ENCODE measurements at places on chromosomes 1 and 21.

DNA sequence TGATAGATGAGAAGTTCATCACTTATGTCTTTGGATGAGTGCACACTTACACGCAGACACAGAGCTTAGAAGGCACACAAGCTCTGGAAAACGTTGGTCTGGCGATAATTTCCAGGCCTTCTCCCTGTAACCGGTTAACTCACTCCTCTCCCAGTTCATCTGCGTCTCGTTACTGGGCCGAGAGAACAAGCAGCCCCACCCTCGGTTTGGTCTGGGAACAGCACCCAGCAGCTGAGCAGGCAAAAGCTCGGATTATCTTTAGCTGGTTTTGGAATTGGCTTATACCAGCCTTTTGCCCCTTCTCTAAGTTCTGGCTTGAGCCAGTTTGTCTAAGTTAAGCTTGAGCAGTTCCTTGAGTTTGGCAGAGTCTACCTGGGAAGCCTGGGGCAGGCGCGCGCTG, 27.3 kb upstream of the COL6A1 start:
- no peak for DNase-seq

DNA sequence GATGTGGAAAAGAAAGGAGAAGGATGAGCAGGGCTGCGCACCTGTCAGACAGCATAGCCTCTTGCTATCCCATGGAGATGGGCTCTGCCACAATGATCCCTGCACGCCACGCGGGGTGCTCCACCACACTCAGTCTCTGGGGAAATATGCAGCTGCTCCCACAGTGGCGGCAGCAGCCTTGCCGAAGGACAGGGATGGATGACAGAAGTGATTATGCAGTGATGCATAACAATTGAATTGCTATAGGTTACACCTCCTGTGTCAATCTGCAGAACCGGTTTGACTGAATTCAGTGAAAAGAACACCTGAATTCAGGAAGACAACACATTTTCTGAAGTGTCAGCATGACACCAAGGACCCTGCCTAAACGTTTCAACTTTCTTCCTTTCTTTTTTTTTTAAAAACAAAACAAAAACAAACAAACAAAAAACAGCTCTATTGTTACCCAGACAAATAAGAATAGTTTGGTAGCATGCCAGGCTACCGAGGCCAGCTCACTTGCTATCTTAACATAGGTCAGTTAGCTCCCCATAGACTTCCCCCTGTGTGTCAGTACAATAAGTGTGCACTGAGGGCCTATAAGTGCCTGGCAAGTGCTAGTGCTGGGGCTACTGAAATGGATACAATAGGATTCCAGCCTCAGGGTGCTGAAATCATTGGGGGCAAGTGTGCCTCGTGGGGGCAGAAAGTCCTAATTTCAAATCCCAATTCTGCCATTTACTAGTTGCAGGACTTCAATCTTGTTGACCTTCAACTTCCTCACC, 127.6 kb upstream of the LMO4 start:
- no peak for DNase-seq

DNA sequence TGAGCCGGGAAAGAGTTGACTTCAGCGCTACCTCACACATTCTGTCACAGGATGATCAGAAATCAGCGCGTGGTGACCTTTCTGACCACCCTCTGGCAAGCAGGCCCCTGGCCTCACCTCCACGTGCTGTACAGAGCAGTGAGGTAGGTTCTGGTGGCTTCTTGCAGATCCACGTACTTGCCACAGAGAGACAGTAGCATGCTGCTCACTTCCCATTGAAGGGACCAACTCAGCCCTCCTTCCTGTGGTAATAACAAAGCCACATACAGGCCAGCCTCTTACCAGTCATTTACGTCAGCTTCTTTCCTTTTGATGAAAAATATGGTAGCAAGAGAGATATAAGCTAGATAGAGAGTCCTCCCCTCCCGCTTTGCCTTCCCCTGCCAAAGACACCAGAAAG, 200.7 kb downstream of the CHRM3 start:
- no peak for DNase-seq

- no peak for DNase-seq
Observed at GRCh38 chr1:231527586-231528171, 790 bp upstream of the TSNAX start.

DNA sequence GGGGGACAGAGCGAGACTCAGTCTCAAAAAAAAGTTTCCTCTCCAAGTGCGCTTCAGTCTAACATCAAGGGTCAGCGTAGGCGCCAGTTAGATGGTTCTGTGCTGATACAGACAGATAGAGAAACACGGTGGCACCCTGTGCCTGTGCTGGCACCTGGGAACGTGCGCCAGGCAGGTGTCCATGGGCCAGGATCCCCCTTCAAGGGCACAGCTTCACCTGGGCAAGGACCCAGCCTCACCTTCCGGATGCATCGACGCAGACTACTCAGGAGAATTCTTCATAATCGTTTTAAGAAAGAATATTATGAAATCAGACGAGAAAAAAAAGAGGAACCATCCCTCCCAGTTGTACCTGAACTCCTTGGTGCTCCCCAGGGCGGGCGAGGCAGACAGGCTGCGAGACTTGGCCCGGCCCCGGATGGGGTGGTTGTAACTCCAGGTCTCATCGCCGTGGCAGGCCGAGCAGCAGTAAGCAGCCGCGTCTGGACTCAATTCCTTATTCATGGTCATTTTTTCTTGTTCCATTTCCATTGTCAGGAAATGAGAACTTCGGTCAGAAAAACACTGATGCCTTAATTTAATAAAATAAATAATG, 13.3 kb downstream of the NADK start:
- no peak for DNase-seq

GRCh38 chr1:163205513-163205912, 2.8 kb upstream of the RGS5 start:
- no peak for DNase-seq

DNA sequence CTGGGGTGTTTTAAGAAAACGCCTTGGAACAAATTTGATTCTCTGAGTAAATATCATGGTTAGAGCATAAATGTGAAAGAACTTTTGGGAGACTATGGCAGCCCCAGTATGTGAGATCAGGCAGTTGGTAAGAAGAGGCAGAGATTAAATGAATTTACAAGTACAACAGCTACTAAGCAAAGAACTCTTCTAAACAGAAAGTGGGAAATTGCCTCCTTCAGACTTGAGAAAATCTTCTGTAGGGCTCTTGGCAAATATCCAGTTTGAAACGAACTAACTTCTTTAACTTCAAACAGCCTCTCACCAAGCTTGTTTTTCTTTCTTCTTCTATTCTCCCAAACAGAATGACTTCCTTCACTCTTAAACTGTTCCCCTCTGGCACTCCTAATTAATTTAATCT, 337.7 kb downstream of the SIPA1L2 start:
- DNase-seq = no peak

DNA sequence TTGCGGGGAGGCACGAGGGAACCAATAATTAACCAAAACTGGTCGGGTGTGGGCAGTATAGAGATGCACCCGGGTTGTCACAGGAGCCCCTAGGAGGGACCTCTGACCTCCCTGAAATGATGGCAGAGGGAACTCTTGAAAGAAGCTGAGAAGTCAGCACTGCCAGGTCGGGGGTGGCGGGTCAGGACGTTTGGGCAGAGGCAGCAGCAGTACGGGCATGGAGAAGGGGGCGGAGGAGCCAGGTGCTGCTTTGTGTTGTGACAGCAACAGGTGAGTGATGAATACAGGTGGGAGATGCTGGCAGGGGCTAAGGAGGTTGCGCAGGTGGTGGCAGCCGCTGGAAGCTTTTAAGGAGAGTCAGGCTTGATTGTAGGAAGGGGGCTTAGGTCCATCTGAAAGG, 11.7 kb downstream of the TNFRSF1B start:
- DNase-seq = no peak

DNA sequence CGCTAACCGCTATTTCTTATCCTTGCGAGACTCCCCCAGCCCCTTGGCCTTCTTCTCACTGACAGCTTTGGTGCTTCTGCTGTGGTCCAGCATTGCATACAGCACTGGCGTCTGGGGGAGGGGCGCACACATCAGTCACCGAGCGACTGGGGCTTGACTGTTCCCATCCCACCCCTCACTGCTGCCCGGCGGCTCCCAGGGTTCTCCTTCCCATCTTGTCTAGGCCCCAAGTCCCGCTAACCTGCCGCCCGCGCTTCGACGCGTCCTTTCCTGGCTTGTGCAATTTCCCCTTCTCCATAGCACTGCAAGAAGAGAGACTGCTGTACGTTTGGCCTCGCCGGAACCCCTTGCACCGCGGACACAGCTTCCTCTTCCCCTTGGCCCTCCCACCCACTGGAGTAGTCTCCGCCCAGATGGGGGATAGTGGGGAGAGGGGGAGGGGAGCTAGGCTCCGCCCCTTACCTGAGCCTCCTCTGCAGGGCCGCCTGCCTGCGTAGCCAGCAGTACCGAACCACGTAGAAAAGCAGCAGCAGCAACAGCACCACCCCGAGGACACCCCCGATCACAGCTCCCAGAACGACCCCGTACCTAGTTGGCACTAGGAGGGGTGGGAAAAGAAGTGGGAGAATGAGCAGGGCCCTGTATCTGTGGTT, 3.8 kb downstream of the MPZ start:
- DNase-seq = peak; percentile 83

DNA sequence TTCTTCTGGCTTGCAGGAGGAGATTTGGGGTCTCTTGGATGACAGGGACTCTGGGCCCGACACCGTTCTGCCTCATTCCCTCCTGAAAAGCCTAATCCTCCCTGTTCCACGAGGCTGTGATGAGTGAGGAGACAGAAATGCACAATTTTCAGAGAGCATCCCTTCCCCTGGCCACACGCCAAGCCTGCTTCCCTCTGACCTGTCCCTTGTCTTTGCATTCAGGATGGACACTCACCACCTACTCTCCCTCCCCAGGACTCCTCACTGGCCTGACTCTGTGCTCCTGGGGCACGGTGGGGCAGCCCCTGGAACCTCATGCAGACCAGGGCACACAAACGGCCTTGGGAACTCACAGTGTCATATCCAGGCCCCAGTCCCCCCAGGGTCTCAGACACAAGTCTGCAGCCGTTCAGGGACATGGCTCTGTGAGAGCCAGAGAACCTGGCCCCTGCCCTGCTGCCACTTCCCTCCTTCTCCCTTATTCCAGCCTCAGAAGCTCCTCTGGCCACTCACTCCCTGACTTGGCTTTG, 3.5 kb upstream of the PRAMEF12 start:
- DNase-seq = no peak

GRCh38 chr21:42845296-42845965, 33.9 kb downstream of the WDR4 start:
- no peak for DNase-seq

GRCh38 chr1:150778409-150778808, 12.8 kb upstream of the CTSS start:
- no peak for DNase-seq

DNA sequence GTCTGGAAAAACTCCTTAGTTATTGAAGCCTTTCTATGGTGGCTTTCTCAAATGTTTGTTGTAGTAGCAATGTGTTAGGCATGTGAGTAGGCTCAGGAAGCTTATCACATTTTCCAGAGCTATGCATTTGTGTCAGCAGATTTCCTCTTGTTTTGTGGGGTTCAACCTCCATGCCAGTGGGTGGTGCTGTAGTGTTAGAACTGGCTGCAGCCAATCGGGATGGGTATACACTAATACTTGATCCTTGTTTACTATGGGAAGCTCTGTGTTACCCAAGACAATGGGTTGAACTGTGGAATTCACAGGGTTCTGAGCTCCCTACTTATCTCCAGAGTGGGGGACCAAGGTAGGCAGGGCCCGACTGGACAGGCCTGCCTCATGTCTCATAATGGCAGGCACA, 348.5 kb upstream of the ADAMTS5 start:
- no peak for DNase-seq

- no peak for DNase-seq
Observed at GRCh38 chr1:183092350-183092749, 69.1 kb downstream of the LAMC1 start.

DNA sequence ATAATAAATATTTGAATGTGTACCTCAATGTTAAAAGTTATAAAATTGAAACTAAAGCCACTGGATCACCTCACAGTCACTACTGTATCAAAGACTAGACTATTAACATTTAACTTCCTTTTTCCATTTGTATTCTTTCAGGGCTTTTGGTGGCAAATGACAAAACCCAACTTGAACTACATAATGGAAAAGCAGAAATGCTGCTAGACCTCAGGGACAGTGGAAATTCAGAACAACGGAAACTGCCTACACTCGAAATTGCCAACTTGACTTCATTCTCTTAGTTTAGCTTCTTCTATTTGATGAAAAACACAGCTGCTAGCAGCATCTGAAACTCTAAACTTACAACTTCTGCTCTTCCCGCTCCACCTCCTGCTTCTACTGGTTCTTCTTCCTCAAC, 34.9 kb upstream of the NTNG1 start:
- DNase-seq = no peak

DNA sequence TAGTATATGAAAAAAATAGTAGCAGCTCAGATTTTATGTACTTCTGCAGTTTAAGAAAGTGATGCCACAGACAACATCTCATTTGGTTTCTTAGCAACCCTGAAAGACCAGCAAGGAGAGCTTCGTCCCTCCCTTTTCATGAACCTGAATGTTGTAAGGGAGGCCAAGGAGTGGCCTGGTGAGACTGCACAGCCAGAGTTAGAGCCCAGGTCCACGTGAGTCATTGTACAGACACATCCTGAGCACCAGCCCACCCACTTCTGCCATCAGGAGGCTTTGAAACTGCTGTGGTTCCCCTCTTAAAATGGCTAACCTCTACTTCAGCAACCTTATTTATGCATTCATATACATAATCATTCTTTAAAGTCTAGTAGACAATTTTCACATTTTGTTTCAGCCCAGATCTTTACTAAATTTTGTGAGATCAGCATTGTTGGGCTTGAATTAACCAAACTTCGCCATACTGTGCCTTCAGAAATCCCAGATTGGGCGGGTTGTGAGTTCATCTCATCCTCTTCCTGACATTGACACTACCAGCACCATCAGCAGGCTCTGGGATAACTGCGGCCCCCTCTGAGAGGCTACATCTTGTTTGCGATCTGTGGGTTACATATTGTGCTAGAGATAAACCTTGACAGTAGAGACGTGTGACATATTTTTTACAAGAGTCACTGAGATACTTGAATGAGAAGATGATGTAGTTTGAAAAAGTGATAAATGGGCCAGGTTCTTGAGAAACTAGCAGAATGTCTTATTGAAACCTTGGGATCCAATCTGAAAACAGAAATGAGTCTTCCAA, 106.7 kb downstream of the CAMTA1 start:
- no peak for DNase-seq

DNA sequence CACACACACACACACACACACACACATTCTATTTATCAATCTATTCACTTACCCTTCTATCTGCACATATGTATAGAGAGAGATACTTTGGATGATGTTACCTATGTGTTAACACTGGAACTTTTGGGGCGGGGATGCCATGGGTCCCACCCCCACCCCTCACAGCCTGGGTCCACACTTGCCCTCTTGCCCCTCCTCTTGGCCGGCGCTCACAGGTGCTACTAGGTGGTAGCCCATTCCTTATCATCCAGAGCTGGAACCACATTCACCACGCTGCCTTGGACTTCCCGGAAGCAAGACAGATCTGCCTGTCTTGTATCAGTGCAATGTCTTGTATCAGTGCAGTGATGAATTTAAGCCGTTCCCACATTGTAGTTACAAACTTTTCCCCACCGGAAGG, 85.1 kb downstream of the LBR start:
- DNase-seq = no peak

GRCh38 chr1:89528382-89528780, 3.8 kb downstream of the LRRC8B start:
- DNase-seq = no peak

DNA sequence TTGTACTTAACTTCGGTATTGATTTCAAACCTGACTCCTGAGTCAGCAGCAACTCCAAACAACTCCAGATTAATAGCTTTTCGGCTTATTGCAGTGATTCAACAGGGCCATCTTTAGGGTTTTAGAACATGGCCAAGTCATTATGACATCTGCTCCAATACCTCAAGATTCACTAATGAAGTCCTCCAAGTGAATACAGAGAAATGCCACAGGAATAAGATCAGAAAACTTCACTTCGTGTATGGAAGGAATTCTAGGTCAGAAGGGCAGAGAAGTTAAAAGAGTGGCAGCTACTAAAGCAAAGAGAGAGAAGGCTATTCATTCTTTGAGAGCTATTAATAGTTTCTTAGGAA, 7.6 kb upstream of the C1orf116 start:
- DNase-seq = no peak

Data from activated naive CD4-positive, alpha-beta T cell (primary cell).